NCI-H774 (cell line): ENCODE measurements at places on chromosomes 7 and 10.

GRCh38 chr7:23696916-23697441 lies 13.0 kb upstream of the STK31 start:
- peak; percentile 20 for DNase-seq

DNA sequence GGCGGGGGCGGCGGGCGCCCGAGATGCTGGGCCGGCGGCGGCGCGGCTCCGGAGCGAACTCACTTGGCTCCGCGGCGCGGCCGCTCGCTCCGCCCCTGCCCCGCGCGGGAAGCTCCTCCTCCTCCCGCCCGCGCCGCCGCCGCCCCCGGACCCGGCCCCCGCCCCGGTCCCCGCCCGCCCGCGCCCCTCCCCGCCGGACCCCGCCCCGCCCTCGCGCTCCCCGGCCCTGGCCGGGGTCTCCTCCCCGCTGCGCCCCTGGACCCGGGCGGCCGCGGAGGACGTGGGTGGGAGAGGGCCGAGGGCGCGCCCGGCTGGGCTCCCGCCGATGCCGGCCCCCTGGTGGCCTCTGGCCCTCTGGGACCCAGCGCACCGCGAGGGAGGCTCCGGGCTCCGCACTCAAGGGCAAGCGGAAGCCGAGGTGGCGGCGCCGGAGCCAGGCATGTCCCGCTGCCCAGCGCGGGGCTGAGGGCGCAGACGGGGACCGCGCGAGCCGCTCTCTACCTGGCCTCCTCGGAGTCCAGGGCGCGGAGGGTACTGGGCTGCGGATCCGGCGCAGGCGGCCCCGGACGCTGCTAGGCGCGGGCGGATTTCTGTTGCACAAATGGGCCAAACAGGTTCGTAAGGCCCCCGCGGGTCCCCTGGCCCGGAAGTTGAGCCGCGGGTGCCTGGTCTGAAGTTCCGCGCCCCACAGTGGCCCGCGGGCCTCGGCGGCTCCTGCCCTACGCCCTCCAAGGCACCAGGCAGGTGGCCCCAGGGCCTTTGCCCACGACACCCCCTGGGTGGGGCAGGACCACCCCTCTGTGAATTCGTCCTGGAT lies at the start of gene TCERG1L:
TCERG1L (minus strand) TSS at position 61 of the 817 bp plus-strand sequence. CDS start 86 bp downstream, outside the sequence.
- peak; percentile 31 for DNase-seq

DNA sequence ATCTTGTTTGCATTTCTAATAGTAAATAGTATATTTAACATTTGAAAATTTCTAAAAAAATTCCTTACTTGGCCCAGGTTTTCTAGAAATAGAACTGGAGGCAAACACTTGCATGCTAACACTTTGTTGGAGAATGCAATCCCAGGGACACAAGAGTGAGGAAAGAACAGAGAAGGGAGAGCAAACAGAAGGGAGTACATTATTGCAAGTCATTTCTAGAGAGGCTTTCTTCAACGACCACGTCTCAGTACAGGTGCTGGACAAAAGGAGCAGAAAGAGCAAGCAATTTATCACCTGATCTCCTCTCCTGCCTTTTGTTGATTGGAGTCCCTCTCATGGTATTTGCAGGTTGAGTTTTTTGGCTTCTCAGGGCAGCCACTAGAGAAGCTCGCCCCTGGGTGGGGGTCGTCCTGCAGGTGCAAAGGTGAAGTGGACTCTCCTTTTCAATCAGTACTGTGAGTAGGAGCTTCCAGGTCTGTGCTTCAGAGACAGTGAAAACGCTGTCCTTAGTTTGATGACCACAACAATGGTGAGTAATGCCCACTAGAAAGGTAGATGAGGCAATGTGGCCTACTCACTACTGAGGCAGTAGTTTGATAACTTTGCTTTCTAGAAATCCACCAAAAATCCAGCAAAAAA lies 5.2 kb downstream of the CPED1 start:
- DNase-seq = no peak

DNA sequence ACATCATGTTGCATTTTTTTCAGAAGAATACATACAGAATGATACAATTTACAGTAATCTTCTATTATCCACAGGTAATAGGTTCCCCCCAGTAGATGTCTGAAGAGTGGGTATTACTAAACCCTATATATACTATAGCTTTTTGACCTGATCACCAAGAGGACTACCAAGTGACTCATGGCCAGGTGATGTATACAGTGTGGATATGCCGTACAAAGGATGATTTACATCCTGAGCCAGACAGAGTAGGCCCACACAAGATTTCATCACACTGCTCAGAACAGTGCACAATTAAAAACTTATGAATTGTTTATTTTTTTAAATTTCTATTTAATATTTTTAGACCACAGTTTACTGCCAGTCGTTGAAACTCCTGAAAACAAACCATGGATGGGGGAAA lies 70.6 kb downstream of the STEAP1B start:
- DNase-seq = no peak

DNA sequence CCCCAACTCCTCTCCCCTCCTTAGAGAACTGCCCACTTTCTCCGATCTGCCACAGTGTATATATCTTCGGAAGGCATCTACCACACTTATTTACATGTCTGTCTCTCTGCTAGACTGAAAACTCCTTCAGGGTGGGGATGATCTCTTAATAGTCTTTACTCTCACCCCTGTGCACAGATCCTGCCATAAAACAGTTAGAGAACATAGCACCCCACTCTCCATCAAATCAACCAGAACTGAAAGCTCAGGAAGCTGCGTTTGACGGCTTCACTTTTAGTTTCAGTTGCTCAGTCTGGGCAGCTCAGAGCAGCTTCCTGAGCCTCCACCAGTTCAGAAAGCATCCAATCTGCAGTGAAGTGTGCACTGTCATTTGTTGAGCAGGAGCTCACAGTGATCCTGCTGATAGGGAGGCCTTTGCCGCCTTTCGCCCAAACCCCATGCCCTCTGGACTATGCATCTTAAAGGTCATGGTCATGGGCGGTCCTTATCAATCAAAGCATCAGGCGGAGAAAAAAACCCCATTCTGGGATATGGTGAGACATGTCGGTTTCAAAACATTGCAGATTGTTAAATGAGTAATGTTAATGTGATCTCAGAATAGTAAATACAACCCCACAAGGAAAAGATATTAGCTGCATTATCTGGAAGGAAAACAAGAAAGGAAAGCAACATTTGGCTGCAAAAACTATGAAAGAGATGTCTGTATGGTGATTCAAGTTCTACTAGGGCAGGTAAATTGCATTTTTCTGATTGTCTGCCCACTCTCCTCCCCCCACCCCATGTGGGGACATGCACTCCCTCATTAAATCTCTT lies 167.1 kb upstream of the ADO start:
- DNase-seq = no peak

- no peak for DNase-seq
Observed at GRCh38 chr7:96484845-96485244, 162.9 kb upstream of the SLC25A13 start.

DNA sequence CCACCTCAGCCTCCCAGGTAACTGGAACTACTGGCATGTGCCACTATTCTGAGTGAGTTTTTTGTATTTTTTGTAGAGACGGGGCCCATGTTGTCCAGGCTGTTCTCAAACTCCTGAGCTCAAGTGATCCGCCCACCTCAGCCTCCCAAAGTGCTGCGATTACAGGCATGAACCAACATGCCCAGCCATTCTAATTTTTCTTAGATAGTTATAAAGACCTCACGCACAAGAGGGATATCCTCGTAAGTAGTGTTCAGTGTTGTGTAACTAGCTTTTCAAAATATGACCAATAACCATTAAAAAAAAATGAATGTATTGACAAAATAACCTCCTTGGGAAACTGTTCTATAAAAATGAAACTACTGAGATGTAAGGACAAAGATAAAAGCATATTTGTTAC lies 90.5 kb upstream of the FERD3L start:
- no peak for DNase-seq

- DNase-seq = no peak
Observed at GRCh38 chr10:113087165-113088029, 137.3 kb downstream of the TCF7L2 start.

GRCh38 chr10:104043185-104043830 lies 42.4 kb downstream of the COL17A1 start:
- no peak for DNase-seq

GRCh38 chr10:964321-964987 lies 23.8 kb upstream of the GTPBP4 start:
- no peak for DNase-seq

GRCh38 chr7:150404172-150404804 lies 25.2 kb downstream of the ZNF775 start:
- DNase-seq = no peak

DNA sequence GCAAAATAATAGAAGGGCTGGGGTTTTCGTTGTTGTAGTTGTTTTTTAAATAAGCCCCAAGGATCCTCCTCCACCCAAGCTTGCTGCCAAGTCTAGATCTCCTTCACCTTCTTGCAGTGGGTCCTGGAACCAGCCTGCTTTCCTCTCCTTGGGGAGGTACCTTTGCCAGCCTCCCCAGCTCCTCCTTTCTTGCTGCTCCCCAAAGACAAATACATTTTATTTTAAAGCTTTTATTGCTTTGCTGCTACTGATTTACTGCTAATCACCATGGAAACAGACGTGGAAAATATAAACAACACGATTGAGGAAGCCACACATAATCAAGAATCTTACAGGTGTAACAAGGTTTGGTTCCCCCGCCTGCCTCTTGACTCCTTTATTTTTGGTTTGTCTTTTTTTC lies 17.4 kb upstream of the SLF2 start:
- no peak for DNase-seq

DNA sequence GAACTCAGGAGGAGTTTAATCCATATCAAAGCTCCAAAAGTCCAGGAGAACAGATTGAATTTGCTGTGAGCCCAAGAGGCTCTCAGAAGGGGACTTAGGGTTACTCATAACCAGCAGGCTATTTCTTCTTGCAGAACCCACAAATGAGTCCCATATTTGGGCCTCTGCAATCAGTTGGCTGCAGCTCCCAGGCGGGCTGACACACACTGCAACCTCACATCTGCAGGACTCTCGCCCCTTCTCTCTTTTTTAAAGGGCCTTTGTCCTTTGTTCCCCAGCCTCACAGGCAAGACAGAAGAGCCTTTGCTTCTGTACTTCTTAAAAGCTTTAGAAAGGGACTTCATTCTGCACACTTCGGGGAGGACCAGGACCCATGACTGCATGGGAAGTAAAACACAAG lies 26.7 kb downstream of the CREB3L2 start:
- no peak for DNase-seq

DNA sequence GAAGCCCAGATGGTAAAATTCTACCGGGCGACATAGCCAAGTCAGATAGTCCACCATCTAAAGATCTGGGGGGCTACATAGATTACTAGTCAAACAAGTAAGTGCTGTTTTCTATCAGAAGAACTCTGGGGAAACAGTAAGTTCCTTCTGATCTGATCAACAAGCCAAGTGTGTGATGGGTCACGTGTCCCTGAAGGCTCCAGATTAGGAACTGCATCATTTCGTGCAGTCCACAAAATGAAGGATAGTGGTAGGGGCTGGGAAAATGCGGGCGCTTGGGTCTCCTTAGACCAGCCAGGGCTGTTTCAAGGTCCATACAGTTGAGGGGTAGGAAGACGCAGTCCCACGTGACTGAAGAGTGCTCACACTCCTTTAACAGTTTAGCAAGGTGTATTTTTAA lies 1.8 kb upstream of the CHN2 start:
- no peak for DNase-seq

DNA sequence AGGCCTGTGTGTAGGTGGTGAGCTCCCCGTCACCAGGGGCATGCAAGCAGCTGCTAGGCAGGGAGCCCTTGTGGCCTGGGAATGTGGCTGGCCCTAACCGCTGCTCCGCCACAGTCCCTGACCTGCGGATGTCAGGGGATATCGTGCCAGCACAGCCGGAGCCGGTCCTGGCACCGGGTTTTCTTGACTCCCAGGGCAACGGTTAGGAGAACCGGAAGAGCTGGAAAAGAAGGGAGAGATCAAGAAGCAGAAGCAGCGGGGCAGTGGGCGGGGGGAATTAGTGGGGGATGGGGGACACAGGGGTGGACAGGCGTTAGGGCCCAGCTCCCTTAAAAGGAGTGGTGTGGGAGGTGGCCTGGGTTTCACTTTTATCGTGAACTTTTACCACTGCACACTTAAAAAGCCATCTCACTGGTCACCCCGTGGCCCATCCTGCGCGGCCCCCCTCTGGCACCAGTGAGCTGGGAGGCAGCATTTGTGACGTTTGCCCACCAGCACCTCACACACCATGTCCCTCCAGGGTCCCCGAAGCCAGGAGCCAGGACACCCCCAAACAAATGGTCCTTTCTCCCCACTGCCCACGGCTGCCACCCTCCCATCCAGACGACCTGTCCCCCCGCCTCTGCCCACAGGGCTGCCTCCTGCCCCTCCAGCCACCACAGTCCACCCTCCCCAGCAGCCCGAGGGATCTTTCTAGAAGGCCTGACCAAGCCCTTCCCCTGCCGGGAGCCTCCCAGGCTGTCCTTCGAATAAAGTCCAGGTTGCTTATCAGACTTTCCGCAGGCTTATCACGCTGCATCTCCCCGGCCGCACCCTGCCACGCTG lies 1.8 kb upstream of the MICALL2 start:
- DNase-seq = no peak

DNA sequence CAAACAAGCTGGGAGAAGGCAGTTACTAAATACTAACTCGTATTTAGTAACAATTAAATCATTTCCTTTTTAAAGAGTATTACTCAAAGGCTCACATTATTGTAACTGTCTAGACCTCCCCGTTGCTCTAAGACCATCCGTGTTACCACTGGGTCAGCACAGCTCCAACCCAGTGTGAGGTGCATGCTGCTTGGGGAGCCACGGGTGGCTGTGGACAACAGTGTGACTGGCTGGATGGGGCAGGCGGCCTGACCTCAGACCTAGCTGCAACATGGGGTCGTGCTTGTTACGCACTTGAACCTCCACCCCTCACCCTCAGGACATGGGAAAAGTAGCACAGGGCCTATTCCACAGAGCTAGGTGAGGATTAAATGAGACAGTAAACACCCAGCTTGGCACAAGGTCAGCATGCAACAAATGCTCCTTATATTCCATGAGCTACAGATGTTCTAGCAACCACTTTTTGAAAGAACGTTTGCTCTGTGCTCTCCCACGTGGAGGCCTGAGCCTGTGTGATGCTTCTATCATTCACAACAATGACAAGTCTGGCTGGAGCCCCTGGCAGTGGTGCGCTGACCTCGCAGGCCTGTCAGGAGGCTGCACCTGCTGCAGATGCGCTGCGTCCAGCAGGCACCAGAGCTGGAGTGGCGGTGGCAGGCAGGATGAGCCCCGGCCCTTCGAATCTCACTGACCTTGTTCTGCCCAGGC lies 135.7 kb downstream of the PKD1L1 start:
- peak; percentile 15 for DNase-seq

- no peak for DNase-seq
Observed at GRCh38 chr10:116771959-116772585, 29.7 kb upstream of the HSPA12A start.

- no peak for DNase-seq
Observed at GRCh38 chr7:24595671-24596418, 22.6 kb downstream of the PALS2 start.

DNA sequence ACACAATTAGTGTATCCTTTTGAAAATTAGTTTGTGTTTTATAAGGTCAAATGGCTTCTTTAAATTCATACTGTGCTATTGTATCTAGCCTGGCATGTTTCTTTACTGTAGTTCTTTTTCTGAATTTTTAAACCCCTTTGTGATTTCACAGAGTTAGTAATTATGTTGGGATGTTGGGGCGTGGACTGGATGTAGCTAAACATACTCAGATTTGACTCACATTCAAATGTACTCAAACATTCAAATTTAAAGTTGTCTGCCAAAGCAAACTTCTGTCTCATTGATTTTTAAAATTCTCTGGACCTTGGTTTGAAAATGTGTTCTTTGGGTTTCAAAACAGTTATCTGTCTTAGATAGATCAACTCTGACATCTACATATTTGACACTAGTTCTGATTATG lies 7.2 kb upstream of the NRP1 start:
- no peak for DNase-seq

GRCh38 chr7:3549601-3550000 lies 248.5 kb downstream of the SDK1 start:
- DNase-seq = no peak
